Astrocyte (in vitro differentiated cells and primary cell): ENCODE measurements at places on chromosomes 1 and 21. TPM values are rescaled to one million over a fixed set of nuclear protein-coding genes. Genes with fewer than 3 reads are reported as not detected.

The ROR1 gene
- total RNA-seq: 38.3 and 40.5 TPM in 2 replicates

DNA sequence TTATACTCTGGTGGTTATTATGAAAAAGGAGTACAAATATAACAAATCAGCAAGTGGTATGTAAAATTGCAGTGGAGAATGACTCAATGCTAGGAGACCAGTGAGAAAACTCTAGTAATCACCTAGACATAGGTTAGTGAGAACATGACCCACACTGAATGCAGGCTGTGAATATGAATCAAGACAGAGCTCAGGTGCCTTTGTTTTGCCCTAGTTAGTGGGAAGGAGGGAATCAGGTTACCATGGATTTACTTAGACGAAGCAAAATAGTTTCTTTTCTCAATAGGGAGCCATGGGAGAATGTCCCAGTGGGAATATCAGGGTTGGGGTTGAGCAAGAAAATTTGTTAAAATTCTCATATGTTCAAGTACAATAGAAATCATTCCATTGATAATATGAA, 10.6 kb upstream of the GCLM start:
- no peaks in the 10 kb centered on the region for H3K4me1 ChIP-seq
- no peak overlapping the region for H3K27ac ChIP-seq
- no peak overlapping the region for H3K4me3 ChIP-seq
- no peak for DNase-seq
- H3K36me3 ChIP-seq: no peaks in the 10 kb centered on the region
- no peaks in the 10 kb centered on the region for H3K27me3 ChIP-seq

The AMPD2 gene
- total RNA-seq: 155 and 156 TPM in 2 replicates

GRCh38 chr1:175385316-175385715, 192.7 kb upstream of the KIAA0040 start:
- H3K27me3 ChIP-seq: peaks cover 2% of the 10 kb centered on the region
- H3K27ac ChIP-seq: no peak overlapping the region
- DNase-seq: no peak

The EFNA3 gene
- 2.9 and 3.4 TPM in 2 replicates for total RNA-seq

GRCh38 chr1:11796036-11796828, 9.5 kb downstream of the MTHFR start:
- DNase-seq: no peak
- H3K27me3 ChIP-seq: no peaks in the 10 kb centered on the region
- H3K27ac ChIP-seq: no peak overlapping the region
- peaks cover 6% of the 10 kb centered on the region for H3K4me1 ChIP-seq
- no peaks in the 10 kb centered on the region for H3K36me3 ChIP-seq

- H3K27me3 ChIP-seq: no peaks in the 10 kb centered on the region
- no peak overlapping the region for H3K27ac ChIP-seq
- H3K36me3 ChIP-seq: no peaks in the 10 kb centered on the region
- no peak for DNase-seq
- H3K4me3 ChIP-seq: no peak overlapping the region
- peaks cover 59% of the 10 kb centered on the region for H3K4me1 ChIP-seq
Observed at GRCh38 chr1:203517426-203518110, 23.6 kb downstream of the OPTC start.

- no peaks in the 10 kb centered on the region for H3K36me3 ChIP-seq
- no peaks in the 10 kb centered on the region for H3K27me3 ChIP-seq
Observed at GRCh38 chr1:216388558-216388957, 34.7 kb downstream of the USH2A start.

- no peak overlapping the region for H3K4me3 ChIP-seq
- peaks cover 14% of the 10 kb centered on the region for H3K4me1 ChIP-seq
- H3K27ac ChIP-seq: peak overlapping the region; percentile 32
- no peaks in the 10 kb centered on the region for H3K27me3 ChIP-seq
- DNase-seq: peak; percentile 95
- H3K36me3 ChIP-seq: no peaks in the 10 kb centered on the region
Observed at GRCh38 chr1:10196976-10197375, 13.4 kb upstream of the KIF1B start.

GRCh38 chr1:94329986-94330385, 88.2 kb upstream of the ABCD3 start:
- H3K4me3 ChIP-seq: no peak overlapping the region
- H3K36me3 ChIP-seq: no peaks in the 10 kb centered on the region
- no peaks in the 10 kb centered on the region for H3K27me3 ChIP-seq
- H3K4me1 ChIP-seq: peaks cover 48% of the 10 kb centered on the region
- H3K27ac ChIP-seq: no peak overlapping the region
- no peak for DNase-seq

DNA sequence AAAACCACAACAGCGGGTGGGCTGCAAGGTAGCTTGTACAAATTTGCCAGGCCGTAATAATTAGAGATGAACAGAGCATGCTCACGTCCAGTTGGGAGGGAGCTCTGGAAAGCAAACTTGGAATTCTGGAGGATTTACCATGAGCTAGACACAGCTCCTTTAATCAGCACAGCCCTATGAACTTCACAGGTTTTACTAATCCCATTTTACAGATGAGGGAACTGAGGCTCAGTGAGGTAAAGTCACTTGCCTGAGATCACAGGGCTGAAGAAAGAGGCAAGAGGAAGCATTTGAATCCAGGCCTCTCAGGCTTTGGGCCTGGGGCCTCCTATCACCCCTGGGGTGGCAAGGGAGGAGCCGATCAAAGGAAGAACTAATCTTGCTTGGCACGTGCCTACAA, 24.0 kb downstream of the PAX7 start:
- H3K27me3 ChIP-seq: peaks cover 48% of the 10 kb centered on the region
- H3K27ac ChIP-seq: no peak overlapping the region
- no peak for DNase-seq
- H3K36me3 ChIP-seq: no peaks in the 10 kb centered on the region

The UBE2U gene
- total RNA-seq: not detected in 2 replicates

DNA sequence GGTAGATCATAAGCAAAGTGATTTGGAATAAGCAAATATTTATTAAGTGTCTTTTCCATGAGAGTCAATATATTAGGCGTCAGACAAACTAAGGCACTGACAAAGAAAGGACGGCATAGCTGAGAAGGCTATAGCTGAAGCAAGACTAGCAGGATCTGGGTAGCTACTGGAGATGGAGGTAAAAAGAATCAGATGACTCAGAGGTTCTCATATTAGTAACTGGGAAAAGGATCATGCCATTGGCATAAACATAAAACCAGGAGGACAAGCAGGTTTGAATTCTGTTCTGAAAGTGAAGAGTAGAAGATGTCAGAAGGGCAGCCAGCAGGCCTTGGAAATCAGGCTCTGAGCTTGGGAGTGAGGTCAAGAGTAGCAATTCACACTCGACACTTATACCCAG, 531.9 kb downstream of the PTPRC start:
- no peak for DNase-seq
- H3K27me3 ChIP-seq: no peaks in the 10 kb centered on the region
- no peak overlapping the region for H3K27ac ChIP-seq

DNA sequence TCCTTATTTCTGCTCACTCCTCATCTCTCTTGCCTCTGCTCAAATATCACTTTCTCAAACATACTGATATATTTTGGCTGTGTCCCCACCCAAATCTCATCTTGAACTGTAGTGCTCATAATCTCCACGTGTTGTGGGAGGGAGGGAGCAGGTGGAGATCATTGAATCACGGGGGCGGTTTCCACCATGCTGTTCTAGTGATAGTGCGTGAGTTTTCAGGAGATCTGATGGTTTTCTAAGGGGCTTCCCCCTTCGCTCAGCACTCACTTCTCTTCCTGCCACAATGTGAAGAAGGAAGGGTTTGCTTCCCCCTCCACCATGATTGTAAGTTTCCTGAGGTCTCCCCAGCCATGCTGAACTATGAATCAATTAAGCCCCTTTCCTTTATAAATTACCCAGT, 26.6 kb downstream of the ZBTB8OS start:
- no peak overlapping the region for H3K27ac ChIP-seq
- H3K4me1 ChIP-seq: no peaks in the 10 kb centered on the region
- no peaks in the 10 kb centered on the region for H3K27me3 ChIP-seq
- H3K36me3 ChIP-seq: peaks cover 8% of the 10 kb centered on the region
- H3K4me3 ChIP-seq: no peak overlapping the region
- no peak for DNase-seq

The CGN gene
- 8.8 and 8.9 TPM in 2 replicates for total RNA-seq

GRCh38 chr21:25307489-25307888, 299.8 kb downstream of the MRPL39 start:
- no peak overlapping the region for H3K27ac ChIP-seq
- no peaks in the 10 kb centered on the region for H3K4me1 ChIP-seq
- H3K4me3 ChIP-seq: no peak overlapping the region

The CLCA4 gene
- not detected in 2 replicates for total RNA-seq

- H3K27ac ChIP-seq: no peak overlapping the region
- no peaks in the 10 kb centered on the region for H3K27me3 ChIP-seq
- no peaks in the 10 kb centered on the region for H3K4me1 ChIP-seq
- H3K4me3 ChIP-seq: no peak overlapping the region
Observed at GRCh38 chr1:236944556-236944955, 59.7 kb downstream of the MT1HL1 start.

The SPRR5 gene
- not detected in 2 replicates for total RNA-seq

GRCh38 chr1:165871311-165872067, 44.1 kb downstream of the UCK2 start:
- H3K27ac ChIP-seq: no peak overlapping the region
- DNase-seq: peak; percentile 68
- H3K4me3 ChIP-seq: no peak overlapping the region
- no peaks in the 10 kb centered on the region for H3K27me3 ChIP-seq
- H3K4me1 ChIP-seq: no peaks in the 10 kb centered on the region

DNA sequence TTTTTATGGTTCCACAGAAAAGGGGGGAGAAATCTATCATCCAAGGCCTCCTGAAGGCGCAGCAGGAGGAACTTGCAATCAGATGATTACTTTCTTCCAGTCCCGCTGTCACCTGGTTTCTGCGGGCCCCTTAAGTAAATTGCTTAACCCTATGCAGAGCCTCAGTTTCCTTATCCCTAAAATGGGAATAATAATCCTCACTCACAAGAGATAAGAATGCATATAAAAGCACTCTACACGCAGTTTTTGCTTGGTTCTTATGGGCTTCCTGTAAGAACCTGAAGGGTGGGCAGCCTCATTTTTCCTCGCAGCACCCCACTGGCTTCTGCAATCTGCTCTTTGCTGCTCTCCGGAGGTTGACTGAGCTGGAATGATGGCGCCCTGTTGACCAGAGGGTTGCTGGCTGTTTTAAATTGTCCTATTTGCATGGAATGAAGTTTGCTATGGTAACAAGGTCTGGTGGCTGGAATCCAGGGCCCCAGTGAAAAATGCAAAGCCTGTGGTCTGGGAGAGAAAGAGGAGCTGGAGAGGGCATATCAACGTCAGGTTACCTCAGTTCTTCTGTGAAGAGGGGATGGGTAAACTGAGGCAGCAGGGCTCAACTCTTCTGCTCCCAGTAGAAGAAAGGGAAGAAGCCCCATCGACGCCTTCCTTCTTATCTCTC, 1.0 kb upstream of the KAZN start:
- H3K36me3 ChIP-seq: no peaks in the 10 kb centered on the region
- H3K27ac ChIP-seq: no peak overlapping the region
- H3K27me3 ChIP-seq: peaks cover 37% of the 10 kb centered on the region
- peak; percentile 19 for DNase-seq
- H3K4me1 ChIP-seq: peaks cover 5% of the 10 kb centered on the region

DNA sequence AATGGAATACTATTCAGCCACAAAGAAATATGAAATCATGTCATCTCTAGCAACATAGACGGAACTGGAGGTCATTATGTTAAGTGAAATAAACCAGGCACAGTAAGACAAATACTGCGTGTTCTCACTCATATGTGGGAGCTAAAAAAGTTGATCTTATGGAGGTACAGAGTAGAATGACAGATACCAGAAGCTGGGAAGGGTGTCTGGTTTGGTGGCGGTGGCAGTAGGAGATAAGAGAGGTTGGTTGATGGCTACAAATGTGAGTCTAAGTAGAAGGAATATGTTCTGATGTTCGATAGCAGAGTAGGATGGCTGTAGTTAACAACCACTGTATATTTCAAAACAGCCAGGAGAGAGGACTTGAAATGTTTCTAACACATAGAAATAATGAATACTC, 121.6 kb downstream of the PLPPR4 start:
- H3K27ac ChIP-seq: no peak overlapping the region
- no peak for DNase-seq
- no peaks in the 10 kb centered on the region for H3K4me1 ChIP-seq
- no peaks in the 10 kb centered on the region for H3K36me3 ChIP-seq

DNA sequence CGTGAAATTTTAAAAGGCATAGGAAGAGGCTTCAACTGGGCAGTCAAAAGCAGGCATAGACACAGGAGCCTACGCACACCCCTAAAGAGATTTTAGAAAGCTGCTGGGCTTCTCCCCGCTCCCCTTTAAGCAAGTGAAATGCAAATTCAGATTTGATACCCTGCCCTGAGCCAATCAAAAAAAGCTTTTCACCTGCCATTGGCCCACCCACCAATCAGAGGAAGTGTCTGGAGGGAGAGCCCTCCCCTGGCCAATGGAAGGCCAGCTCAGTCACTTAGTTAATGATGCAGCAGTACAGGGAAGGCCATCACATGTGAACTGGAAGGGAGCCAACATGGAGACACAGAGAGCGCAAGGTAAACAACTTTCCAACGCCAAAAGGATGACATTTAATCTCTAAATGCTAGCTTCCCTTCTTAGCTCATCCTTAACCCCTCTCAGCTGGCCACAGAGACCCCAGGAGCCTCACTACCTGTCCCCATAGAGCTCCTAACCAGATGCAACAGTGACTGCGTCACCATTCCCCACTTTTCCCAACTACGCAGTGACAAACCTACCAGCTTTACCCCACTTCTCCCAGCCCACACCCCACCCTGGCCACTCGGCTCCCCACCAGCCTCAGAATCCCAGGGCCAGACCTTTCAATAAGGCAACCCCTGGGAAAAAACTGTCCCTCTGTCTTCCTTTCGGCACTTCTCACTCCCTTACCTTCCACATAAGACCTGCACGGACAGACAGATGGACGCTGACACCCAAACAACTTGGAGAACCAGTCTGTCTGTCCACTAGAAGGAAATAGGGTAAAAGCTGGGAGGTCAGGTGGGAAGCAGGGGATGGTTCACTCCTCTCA, 71.0 kb downstream of the CD46 start:
- no peak overlapping the region for H3K4me3 ChIP-seq
- DNase-seq: no peak
- no peaks in the 10 kb centered on the region for H3K36me3 ChIP-seq
- peaks cover 16% of the 10 kb centered on the region for H3K4me1 ChIP-seq

GRCh38 chr1:25473653-25474225, 43.0 kb downstream of the MACO1 start:
- H3K4me1 ChIP-seq: peaks cover 7% of the 10 kb centered on the region
- no peak overlapping the region for H3K27ac ChIP-seq
- DNase-seq: no peak
- no peak overlapping the region for H3K4me3 ChIP-seq
- H3K36me3 ChIP-seq: no peaks in the 10 kb centered on the region
